Caki2 (cell line): ENCODE measurements at places on chromosomes 7 and 10. TPM values are rescaled to one million over a fixed set of nuclear protein-coding genes. Genes with fewer than 3 reads are reported as not detected.

- no peak for DNase-seq
These were observed 38.2 kb downstream of the GBX1 start for GRCh38 chr7:151129117-151129959.

DNA sequence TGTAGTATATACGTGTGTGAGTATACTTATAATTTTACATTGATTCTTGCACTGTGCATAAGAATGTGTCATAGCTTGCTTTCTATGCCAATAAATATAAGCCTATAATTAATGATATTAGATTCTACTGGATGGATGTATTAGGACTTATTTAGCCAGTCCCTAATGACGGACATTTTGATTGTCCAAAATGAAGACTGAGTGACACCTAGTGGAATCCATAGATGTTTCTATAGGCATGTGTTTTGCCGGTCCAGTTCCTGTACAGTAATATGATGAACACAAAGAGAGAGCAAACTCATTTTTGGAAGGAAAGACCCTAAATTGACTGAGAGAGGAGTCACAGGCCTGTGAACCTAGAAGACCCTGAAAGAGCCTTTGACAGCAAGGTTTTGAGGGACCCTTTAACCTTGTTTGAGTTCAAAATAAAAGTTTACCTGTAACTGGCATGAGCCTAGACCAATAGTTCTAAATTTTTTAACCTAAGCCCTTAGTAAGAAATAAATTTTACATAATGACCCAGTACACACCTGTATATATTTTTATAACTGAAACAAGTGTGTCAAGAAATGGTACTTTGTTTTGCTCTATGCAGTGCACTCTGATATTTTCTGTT, 42.4 kb upstream of the AGBL3 start:
- peak; percentile 34 for DNase-seq

DNA sequence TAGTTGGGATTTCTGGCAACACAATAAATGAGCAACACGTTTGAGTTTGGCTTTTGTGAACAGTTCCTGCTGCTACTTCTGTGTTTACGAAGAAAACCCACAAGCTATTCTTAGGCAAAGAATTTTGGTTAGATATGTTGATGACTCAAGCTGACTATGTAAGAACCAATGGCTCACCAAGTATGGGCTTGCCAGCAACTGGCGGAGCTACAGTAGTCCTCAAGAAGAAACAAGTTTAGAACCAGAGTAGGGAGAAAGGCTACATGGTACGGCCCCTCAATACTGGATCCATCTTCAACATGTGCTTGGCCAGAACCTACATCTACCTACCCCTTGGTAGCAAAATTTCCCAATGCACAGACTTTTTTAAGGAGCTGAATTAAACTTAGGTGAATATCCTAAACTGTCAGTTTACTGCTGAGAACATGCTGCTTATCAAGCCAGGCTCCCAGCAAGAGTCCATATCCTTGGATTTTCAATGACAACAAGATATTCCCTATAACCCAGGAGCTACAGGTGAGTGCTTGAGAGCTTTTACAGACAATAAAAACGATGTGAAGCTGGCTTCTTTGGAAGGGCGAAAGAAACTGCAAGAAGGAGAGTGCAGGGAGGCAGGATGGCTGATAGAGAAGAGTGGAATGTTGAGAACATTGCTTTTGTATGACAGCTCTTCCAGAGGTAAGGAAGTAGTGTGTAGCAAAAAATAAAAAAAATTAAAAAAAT, 74.3 kb upstream of the ASAH2 start:
- peak; percentile 55 for DNase-seq

LRRN3 gene
- total RNA-seq, result not detected in 2 replicates

- no peak for DNase-seq
These were observed 2.5 kb upstream of the LAMB4 start for GRCh38 chr7:108132551-108133265.

HSPA12A gene
- 18.1 and 23.4 TPM in 2 replicates for total RNA-seq
